ENCODE measurements at places on chromosomes 2 and 18.

GRCh38 chr2:96436961-96437360 lies 68.2 kb downstream of the NEURL3 start:
- no peak for DNase-seq

- no peak for DNase-seq
These were observed 37.2 kb downstream of the MTERF4 start for GRCh38 chr2:241064802-241065354.

GRCh38 chr2:54522624-54523281 lies 66.6 kb downstream of the SPTBN1 start:
- peak; percentile 13 for DNase-seq

DNA sequence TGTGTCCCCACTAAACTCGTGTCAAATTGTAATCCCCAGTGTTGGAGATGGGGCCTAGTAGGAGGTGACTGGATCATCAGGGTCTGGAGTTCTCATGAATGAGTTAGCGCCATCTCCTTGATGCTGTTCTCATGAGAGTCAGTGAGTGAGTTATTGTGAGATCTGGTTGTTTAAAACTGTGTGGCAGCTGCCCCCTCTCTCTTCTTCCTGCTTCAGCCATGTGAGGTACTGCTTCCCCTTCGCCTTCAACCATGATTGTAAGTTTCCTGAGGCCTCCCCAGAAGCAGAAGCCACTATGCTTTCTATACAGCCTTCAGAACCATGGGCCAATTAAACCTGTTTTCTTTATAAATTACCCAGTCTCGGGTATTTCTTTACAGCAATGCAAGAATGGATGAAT lies 50.4 kb downstream of the AP1S3 start:
- no peak for DNase-seq

- no peak for DNase-seq
These were observed 64.9 kb downstream of the C1D start for GRCh38 chr2:67997903-67998302.

GRCh38 chr2:108877506-108877905 lies 90.9 kb downstream of the CCDC138 start:
- DNase-seq: no peak

DNA sequence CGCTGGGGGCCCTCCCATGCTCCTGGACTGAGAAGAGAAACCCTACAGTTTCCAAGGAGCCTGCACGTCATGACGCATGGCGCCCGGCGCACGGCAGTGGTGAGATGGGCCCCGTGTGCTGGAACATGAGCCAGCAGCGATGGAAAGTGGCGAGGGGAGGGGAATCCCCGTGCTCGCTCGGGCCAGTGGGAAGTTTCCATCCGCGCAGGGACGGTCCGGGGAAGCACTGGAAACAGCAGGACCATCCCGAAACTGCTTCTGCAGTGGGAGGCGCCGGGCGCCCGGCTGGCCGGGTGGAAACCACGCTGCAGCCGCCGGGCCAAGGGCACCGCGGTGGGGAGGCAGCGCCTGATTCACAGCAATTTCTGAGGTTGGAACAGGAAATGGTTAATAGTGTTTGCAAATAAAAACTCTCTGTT lies 4.9 kb upstream of the PDCD1 start:
- peak; percentile 44 for DNase-seq

- DNase-seq: no peak
These were observed 5.8 kb upstream of the PPP1CB start for GRCh38 chr2:28745876-28746275.

GRCh38 chr2:9497017-9497416 lies 22.7 kb downstream of the IAH1 start:
- DNase-seq: no peak

DNA sequence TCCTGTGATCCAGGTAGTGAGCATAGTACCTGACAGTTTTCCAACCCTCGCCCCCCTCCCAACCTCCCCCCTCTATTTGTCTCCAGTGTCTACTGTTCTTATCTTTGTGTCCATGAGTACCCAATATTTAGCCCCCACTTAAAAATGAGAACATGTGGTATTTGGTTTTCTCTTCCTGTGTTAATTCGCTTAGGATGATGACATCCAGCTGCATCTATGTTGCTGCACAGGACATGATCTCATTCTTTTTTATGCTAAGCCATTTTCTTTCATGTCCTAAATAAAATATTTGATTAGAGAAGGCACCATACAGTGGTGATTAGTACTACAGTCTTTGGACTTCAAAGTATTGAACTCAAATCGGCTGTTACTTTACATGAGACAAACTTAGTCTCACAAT lies 1087.9 kb downstream of the CBLN2 start:
- no peak for DNase-seq

DNA sequence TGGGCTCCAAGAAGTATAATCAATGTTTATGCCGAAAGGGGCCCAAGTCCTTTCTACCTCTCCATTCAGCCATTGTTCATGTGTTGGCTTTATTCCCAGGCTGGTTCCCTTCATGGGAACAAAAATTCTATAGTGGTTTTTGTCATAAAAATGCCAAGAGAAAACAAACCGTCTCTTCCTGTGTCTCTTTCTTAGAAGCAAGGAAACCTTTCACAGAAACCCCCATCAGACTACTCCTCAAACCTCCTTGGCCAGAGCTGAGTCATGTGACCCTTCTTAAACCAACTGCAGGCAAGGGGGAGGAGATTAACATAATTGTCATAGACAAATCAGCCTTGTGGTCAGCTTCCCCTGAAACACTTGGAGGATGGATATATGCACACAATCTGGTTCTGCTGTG lies 75.1 kb upstream of the TANK start:
- DNase-seq: no peak

DNA sequence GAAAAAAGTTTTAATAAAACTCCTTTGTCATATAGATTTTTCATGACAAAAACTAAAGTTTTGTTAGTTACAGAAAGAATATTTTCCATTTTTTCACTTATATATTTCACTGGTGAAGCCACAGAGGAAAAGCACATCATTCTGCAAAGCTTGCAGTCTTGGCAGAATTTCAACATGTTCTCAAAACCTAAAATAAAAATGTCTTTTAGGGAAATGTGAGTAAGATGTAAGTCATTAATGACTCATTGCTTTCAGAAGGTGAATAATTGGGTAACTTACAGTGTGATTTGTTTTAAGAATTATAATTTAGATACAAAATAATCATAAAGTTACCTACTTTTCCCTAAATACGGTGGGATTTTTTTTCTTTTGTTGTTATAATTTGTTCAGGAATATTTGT lies 43.4 kb upstream of the TNFRSF11A start:
- DNase-seq: no peak

- no peak for DNase-seq
These were observed 18.8 kb upstream of the SOX11 start for GRCh38 chr2:5673145-5674025.

- DNase-seq: no peak
These were observed 10.6 kb upstream of the TRABD2A start for GRCh38 chr2:84891355-84892010.

DNA sequence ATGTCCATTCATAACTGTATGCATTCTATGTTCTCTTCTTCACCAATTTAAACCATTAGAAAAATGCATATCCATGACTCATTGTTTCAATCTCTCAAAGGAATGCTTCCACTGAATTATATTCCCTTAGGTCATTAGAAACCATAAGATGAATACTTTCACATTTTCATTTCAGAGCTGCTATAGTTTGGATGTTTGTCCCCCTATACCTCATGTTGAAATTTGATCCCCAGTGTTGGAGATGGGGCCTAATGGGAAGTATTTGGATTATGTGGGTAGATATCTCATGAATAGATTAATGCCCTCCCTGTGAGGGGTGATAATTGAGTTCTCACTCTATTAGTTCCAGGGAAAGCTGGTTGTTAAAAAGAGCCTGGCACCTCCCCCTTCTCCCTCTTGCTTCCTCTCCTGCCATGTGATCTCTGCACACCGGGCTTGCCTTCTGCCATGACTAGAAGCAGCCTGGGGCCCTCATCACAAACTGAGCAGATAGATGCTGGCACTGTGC lies 35.7 kb downstream of the THUMPD2 start:
- no peak for DNase-seq

DNA sequence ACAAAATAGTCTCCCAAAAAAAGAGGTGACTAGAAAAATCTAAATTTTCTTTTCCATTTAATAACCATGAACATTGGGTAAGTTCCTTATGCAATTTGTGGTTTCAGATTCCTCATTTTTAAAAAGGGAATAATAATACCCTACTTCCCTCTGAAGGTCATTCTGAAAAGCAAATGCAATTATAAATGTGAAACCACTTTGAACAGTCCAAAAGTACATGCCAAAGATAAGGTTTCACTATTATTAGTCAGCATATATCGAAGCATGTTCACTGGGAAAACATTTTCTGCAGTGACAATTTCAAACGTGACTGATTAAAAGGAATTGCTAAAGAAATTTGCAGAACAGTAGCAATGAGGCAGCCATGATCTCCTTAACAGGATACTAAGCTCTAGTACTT lies 100.1 kb upstream of the RNF152 start:
- no peak for DNase-seq

- no peak for DNase-seq
These were observed 136.7 kb downstream of the EML6 start for GRCh38 chr2:54859997-54860701.

Measured in stimulated activated CD8-positive, alpha-beta memory T cell treated with anti-CD3 and anti-CD28 coated beads, Interleukin-12 subunit alpha, Interleukin-12 subunit beta, amount 100 ng/mL, for 4 hours (primary cell).